SW 1271 (cell line): ENCODE measurements at places on chromosomes 13 and 19.

- DNase-seq = no peak
Observed at GRCh38 chr13:46905249-46905648, 8.4 kb upstream of the HTR2A start.

DNA sequence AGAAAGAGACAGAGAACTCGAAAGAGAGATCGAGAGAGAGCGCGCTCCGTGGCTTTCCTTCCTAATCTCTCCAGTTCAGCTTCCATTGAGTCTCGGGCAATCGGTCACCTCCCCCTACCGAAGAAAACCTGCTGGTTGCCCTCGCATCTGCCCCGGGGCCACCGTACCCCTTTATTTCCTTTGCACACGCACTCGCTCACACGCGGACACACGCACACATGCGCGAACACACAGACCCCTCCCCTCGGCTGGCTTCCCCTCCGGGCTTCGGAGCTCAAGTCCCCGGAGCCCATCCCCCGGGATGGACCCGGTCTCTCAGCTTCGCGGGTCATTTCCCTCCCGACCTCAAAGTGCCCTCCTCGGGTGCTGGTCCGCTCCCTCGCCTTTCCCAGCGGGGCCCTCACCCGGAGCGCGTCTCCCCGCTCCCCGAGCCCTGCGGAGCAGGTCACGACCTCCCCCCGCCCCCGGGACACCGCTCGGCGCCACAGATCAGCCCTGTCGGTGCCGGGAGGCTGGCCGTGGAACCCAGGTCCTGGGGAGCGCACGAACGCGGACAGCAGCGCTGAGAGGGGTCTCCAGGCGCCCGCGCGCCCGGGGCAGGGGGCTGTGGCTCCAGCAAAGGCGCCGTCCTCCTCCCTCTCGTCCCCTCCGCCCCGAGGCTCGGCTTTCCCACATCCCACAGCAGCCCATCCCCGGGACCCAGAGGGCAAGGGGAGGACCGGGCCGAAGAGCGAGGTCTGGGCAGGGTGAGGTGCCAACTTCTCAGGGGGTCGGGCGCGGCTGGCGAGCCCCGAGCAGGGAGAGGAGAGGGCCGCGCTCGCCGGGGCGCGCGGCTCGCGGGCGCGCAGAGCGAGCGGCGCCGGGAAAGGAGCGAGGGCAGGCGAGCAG is 1.8 kb downstream of the DACH1 start:
- DNase-seq = peak; percentile 15

- no peak for DNase-seq
Observed at GRCh38 chr13:108708921-108709320, 79.5 kb downstream of the MYO16 start.

DNA sequence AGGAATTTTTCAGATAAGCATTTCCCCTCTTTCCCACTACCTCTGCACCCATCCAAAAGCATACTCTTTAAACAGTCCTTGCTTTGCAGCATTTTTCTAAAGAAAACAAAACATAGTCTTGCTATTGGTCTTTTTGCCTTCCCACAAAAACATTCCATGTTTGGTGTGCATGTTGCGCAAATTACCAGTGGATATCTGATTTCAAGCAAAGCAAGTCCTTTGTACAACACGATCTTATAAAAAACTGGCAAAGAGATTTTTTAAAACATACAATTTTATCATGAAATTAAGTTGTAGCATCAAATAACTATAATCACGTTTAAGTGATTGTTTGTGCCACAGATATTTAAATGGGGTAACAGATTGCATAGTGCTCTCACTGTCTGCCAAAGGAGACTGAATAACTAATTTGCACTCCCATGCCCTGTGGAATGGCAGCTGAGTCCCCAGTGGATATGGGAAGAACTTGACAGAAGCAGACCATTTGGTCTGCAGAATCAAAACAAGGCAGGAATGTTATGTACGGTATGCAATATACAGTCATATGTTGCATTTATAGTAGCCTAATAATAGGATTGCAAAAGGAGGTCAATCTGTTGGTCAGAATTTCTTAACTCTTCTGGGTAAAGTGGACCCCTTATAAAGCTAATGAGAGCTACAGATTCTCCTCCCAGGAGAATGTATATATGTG is 285.7 kb downstream of the TBC1D4 start:
- DNase-seq = no peak

DNA sequence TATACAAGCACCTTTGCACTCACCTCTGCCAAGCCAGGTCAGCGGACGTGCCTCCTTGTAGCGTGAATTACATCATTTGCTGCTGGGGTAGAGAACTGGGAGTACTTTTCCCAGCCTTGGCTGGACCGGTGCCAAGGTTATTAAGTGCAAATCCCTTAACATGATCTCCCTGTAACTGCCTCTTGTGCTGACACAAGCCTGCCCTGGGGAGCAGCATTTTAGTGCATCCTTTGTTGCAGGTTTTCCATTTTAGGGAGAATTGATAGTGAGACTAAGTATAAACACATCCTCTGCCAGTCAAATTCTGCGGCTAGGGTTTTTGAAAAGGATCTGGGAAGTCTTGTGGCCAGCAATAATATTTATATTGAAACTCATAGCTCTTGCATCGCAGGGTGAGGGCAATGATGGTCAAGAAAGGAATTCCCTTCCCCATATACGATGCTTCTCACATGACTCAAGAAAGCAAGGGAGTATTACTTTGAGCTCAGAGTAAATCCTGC is 32.7 kb upstream of the DCLK1 start:
- no peak for DNase-seq

- no peak for DNase-seq
Observed at GRCh38 chr19:35717665-35718344, at the start of gene KMT2B. Gene KMT2B (plus strand): TSS chr19:35718003. CDS start chr19:35718019, 16 bp downstream.

DNA sequence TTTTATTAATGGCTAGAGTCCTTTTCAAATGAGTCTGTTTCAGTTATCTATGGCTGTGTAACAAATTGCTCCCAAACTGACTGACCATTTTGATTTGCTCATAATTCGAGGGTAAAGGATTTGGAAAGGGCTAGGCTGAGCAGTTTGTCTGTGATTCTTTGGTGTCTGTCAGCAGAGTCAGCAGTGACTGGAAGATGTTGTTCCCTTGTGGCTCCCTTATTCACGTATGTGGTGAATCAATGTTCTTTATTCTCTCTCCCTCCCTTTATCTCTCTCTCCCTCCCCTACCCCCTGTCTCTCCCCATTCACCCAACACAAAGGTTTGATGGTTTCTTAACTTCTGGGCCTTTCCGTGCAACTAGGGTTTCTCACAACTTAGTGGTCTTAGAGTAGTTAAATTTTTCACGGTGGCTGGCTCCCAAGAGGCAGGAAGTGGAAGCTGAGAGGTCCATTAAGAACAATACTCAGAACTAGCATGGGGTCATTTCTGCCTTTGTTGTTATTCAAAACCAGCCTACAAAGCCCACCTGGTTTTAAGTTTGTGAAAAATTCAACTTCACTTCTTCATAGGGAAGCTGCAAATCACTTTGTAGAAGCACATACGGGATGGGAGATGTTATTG is 772.5 kb upstream of the SLITRK1 start:
- DNase-seq = no peak

- DNase-seq = no peak
Observed at GRCh38 chr19:14237014-14237941, 31.3 kb upstream of the ADGRL1 start.

- DNase-seq = no peak
Observed at GRCh38 chr19:32269831-32270230, 75.6 kb upstream of the ZNF507 start.

DNA sequence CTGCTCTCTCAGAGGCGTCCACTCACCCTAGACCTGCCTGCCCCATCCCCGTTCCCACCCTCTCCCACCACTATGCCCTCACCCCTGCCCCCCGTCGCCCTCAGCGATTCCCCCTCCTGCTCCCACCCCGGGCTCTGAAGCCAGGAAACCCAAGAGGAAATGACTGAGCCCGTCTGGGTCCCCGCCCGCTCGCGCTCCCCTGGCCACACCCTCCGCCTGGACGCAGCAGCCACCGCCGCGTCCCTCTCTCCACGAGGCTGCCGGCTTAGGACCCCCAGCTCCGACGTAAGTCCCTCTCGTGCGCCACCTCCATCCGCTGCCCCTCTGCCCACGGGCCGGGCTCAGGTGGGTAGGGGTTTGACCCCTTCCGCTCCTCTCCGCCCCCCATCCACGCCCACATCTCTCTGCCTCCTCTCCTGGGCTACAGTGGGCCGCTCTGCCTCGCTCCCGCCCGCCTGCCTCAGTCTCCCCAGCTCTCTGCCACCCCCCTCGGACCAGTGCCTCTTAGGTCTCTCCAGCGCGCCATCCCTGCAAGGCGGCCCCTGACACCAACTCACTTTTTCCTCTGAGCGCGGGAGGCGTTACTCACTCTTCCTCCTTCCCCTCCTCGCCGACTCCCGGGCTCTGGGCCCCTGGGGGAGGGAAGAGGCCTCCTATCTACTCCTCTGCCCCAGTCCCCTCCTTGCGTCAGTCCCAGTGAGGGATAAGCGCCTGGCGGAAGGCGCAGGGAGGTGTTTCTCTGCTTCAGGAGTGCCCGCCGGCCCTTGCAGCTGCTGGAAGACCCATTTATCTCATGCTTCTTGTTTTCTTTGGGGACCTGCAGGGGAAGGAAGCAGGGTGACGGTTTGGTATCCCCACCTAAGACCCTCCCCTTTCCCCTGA is at the start of gene FXYD5:
Gene FXYD5, plus strand, starts transcription at position 211 of the 882 bp plus-strand sequence. CDS start 816 bp downstream, outside the sequence.
- DNase-seq = no peak

DNA sequence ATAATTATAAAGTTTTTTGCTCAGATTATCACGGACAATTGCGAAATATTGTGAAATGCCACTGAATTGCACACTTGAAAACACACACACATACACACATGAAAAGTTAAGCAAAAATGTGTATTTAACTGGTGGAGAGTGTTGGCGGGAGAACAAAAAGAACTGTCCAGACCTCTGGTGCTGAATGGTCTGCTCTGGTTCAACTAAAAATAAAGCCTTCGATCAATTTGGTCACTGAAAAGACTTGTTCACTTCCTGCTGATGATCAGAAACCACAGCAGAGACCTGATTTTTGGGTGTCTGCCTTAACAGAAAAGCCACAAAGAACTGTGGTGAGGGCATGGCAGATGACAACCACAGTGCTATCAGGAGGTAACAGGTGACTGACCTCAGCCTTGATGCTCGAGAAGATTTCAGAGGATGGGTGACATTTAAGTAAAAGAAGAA is 4.0 kb upstream of the IGFL1 start:
- DNase-seq = no peak

DNA sequence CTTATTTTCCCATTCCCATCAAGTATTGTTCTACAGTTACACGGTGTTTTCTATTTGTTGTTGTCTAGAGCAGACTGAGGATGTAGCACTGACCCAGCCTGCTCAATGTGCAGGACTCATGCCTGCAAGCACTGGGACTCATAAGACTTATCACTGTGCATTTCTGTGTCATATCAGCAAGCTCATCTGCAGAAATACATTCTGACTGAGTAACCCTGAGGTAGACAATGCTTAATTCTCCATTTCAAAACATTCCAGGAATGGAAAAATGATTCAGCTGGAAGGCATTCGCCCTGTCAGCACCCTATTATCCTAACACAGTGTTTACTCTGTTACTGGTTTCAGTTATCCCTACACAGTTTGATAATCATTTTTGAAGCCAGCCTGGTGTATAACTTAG is 2506.4 kb downstream of the PCDH9 start:
- DNase-seq = peak; percentile 95

GRCh38 chr13:97366172-97366688 is 67.7 kb upstream of the RAP2A start:
- peak; percentile 11 for DNase-seq

DNA sequence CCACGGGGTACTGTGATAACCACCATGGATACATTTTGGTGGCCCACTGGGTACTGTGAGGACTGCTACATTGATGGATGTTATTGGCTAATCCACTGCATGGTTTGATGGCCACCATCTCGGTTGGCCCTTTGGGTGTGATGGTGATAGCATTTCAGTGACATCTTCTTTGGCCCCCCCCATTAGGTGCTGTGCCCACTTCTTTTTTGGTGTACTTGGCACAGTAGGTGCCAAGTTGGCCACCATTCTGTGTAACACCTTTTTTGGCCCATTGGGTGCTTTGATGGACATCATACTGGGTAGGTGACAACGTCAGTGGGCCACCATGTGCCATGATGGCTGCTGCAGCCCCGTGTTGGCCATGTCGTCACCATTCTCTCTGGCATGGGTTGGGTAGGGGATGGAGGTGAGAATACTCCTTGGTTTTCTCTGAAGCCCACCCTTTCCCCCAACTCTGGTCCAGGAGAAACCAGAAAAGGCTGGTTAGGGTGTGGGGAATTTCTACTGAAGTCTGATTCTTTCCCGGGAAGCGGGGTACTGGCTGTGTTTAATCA is 9.2 kb downstream of the FOXA3 start:
- DNase-seq = no peak

DNA sequence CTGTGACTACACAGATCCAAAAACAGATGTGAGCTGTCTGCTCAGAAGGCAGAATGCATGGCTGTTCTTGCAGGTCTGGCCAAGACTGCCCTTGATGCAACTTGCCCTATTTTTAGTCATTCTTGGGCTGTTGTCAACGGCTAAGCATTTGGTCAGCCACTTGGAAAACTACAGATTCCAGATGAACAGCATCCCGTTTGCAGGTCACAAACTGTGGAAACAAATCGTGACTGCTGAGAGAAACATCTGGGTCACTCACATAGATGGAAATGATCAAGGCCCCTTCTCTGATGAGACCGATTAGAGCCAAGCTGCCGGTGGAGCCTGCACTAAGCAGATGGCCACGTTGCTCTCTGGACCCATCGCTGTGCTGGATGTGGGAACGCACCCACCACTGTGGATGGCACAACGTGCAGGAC is 15.4 kb upstream of the METTL21C start:
- DNase-seq = no peak

GRCh38 chr13:44786756-44787155 is 202.5 kb downstream of the NUFIP1 start:
- DNase-seq = no peak

GRCh38 chr13:97506511-97506910 is 72.5 kb downstream of the RAP2A start:
- no peak for DNase-seq

DNA sequence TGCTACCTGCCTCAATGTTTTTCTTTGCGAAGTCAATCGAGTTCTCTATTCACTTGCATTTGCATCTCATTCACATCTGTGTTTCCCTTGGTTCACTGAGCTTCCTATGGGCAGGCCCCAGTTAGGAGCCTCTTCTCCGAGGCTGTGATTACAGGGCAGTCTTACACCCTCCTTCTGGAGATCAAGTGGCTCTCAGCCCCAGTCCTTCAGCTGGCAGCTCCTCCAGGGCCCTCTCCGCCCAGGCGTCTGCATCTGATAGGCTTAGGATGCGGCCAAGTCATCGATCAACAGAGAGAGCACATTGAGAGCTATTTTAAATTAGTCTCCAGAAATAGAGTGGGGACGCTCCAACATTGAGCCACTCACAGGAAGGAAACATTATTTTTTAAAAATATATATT is 44.2 kb downstream of the MBNL2 start:
- DNase-seq = no peak

GRCh38 chr19:21907516-21907915 is 71.5 kb upstream of the ZNF43 start:
- DNase-seq = no peak

DNA sequence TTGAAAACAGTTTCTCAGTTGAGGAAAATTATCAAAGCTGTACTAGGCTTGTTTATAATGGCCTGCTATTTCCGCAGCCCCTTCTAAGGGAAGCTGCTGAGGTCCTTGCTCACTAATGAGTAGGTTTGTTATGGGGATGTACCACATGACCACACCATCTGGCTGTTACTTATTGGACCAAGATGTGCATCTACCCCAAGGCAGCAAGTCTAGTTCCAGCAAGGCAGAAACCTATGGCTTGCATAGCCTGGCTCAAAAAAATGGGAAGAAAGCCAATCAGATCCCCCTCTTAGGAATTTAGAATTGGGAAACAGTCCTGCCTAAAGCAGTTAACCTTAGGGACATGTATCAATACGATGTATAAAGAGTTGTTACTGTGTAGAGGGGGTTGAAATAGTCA is 186.5 kb upstream of the SPRY2 start:
- no peak for DNase-seq
